ENCODE measurements at places on chromosomes 12 and 14.

DNA sequence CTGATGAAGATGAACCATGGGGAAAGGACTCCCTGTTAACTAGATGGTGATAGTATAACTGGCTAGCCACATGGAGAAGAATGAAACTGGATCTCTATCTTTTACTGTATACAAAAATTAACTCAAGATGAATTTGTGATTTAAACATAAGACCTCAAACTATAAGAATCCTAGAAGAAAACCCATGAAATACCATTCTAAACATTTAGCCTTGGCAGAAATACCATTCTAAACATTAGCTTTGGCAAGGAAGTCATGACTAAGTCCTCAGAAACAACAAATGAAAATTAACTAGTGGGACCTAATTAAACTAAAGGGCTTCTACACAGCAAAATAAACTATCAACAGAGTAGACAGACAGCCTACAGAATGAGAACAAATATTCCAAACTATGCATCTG, 28.4 kb upstream of the NOVA1 start:
- no peak for DNase-seq

GRCh38 chr12:64611341-64612284, 1.3 kb downstream of the RASSF3 start:
- DNase-seq: no peak

- DNase-seq: no peak
Measured at GRCh38 chr12:93759512-93760081, 82.4 kb downstream of the CRADD start.

- no peak for DNase-seq
Measured at GRCh38 chr12:51811203-51812202, 37.0 kb downstream of the FIGNL2 start.

DNA sequence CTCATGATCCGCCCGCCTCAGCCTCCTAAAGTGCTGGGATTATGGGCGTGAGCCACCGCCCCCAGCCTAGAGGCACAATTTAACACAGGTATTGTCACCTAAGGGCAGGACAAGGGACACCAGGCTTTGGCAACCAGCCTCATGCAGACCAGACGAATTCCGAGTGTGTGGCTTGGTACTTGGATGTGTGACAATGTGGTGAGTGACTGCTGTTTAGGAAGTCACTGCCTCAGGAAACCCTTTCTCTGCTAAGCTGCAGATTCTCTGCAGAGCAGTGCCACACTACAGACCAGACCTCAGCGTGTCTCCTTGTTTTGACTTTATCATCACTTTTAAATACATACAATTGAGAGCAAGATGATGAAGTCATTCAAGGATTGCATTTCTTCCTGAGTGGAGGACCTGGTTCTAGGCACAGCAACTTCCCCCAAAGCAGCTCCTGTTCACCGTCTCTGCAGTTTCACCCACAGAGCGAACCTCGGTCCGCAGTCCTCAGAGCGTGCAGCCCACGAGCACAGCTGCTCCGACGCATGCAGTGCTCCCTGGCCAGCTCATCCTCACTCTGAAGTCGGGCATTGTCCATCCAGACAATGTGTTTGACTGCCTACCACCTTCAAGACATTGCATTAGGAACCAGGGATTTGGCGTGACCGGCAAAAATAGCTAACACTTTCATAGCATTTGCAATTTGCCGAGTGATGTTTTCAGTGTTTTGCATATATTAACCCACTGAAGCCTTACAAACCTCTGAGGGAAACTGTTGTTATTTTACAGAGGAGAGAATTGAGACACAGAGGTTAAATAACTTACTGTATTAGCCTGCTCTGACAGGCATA, 235.2 kb downstream of the CHST11 start:
- no peak for DNase-seq

DNA sequence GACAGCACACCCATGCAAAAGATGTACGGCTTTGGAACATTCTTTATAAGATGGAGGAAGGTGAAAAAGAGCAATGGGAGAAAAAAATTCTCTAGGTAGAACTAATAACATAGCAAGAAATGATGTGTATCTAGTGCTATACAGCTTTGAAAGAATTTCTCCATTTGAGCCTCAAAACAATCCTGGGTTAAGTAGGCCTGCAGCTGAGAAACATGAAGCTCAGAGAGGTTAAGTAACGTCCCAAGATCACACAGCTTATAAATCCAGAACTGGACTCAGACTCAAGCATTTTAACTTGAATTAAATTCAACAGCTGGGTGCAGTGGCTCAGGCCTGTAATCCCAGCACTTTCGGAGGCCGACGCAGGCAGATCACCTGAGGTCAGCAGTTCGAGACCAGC, 32.9 kb downstream of the TTC7B start:
- no peak for DNase-seq

- DNase-seq: no peak
Measured at GRCh38 chr12:50390316-50390741, 6.1 kb downstream of the FAM186A start.

GRCh38 chr14:78524766-78525165, 354.6 kb downstream of the NRXN3 start:
- peak; percentile 97 for DNase-seq

DNA sequence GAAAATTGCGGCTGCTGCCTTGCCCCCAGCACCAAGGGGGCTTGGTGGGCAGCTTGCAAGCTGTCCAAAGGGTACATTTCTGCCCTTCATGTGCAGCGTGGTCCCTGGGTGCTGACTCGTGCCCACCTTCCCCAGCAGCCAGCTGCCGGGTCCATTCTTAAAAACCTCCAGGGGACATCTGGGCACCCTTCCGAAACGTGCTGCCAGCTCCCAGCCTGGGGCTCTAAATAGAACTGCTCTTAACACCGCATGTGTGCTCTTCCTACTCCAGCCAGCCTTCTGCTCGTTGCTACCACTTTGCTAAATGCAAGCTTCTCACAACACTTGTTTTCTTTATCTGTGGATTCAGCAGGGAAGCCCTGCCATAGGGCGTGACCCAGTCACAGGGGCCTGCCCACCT, 66.0 kb downstream of the RIMBP2 start:
- DNase-seq: no peak

DNA sequence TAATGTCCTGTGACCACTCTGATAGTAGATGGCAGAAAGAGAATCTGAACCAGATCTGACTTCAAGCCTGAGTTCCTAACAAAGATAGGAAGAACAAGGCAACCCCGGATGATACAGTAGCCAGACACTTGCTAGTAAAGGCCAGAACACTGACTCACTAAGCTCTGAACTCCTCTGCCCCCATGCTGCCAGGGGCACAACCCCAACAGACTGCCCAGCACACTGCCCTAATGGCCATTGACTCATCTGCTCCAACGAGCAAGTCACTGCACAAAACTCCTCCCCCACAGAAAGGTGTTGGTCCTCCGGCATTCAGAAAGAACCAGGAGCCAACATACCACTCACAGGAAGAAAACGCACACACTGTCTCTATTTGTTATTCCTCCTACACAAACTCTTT, 179.6 kb upstream of the NUDT4 start:
- DNase-seq: no peak

GRCh38 chr12:121801595-121802484, 2.0 kb upstream of the SETD1B start:
- no peak for DNase-seq

GRCh38 chr12:53065975-53066931, 12.9 kb downstream of the SPRYD3 start:
- DNase-seq: no peak

- DNase-seq: no peak
Measured at GRCh38 chr12:84919271-84919670, 6.7 kb upstream of the SLC6A15 start.

DNA sequence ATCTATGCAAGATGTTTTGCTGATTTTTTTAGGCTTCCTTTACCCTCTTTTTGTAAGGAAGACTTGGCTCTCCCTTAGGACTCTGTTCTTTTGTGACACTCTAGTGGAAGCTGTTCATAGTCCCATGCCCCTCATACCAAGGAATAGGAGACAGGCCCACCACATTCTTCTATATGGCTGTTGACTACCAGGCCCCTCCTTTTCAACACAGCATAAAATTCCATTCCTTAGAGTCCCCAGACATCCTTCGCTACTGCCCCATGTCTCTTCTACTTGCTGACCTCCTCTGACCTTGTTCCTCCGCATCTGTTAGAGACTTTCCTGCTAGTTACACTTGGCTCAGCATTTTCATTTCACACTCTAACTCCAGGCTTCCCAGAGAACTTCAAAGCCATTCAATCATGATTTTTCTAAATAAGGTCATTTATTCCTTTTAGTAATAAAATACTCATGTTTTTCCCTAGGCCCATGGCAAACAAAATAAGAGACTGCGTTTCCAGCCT, 9.7 kb downstream of the PIK3C2G start:
- DNase-seq: no peak

- no peak for DNase-seq
Measured at GRCh38 chr12:116325336-116325664, 47.8 kb upstream of the MED13L start.

- no peak for DNase-seq
Measured at GRCh38 chr12:6092784-6093722, 31.4 kb downstream of the VWF start.

GRCh38 chr14:103627073-103628025, 1.7 kb upstream of the KLC1 start:
- DNase-seq: no peak

- DNase-seq: no peak
Measured at GRCh38 chr14:69999261-69999674, 120.1 kb downstream of the SMOC1 start.

DNA sequence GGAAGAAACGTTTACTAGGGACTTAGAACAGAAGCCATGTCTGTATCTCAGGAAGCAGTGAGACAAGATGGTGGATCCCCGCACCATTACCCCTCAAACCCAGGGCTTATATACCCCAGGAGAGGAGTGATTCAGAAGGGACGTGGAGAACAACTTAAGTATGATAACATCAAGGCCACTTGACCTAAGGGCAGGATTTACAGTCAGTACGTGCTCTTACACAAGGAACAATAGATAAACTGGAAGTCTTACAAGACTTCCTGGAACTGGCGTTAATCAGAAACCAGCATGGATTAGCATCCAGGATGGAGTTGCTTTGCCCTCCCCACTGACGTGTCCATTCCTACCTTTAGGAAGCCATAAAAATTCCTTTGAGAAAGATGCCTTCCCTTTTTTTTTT, 8.6 kb upstream of the ETFBKMT start:
- no peak for DNase-seq

DNA sequence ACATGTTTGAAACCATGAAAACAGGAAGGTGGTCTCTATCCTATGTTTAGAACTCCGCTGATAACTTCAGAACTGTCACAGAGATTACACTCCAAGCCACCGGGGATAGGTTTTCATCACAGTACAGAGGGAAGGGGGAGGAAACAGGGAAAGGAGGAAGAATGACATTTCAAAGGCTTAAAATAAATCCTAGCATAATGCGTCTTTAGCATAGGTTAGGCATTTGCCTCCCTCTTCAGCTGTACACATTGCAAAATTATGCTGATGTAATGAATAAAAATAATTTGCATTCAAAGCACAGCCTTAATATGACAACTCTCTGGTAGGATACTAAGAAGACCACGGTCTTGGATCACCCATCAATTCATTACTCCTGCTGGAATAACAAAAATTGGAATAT, 54.3 kb upstream of the PYGL start:
- no peak for DNase-seq

DNA sequence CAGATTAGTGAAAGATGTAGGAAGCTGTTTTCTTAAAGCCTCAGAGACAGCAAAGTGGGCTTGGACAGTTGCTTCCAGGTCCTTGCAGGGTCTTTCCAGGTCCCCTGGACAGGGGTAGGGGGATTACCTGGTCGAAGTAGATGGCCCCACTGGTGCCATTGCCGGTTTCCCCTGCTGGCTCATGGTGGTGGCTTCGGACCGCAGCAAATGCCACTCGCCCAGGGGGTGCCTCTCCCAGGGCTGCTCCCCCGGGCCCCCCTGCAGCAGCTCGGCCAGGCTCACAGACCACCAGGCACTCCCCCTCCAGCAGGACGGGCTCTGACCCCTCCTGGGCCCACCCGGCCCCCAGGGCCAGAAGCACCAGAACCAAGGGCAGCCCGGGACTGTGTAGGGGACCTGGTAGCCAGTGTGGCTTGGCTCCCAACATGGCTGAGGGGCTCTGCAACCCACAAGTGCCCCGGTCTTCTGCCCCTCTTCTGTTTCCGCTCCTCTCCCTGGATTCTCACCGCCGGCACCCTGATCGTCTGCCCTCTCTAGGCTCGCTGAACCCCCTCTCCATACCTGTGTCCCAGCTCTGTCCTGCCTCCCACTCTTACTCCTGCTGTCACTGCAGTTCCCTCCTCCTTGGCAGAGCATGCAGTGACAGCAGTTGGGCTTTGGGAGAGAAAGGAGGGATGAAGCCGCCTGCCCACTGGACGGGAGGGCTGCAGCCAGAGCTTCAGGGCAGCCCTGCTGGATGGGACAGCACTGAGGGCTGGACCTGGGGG, 657 bp downstream of the CBLN3 start:
- DNase-seq: no peak

- no peak for DNase-seq
Measured at GRCh38 chr12:12278899-12279298, 12.1 kb upstream of the LRP6 start.

- DNase-seq: no peak
Measured at GRCh38 chr12:109421355-109422087, 55.6 kb downstream of the KCTD10 start.

GRCh38 chr14:44505588-44505987, 1.5 kb downstream of the FSCB start:
- DNase-seq: no peak

DNA sequence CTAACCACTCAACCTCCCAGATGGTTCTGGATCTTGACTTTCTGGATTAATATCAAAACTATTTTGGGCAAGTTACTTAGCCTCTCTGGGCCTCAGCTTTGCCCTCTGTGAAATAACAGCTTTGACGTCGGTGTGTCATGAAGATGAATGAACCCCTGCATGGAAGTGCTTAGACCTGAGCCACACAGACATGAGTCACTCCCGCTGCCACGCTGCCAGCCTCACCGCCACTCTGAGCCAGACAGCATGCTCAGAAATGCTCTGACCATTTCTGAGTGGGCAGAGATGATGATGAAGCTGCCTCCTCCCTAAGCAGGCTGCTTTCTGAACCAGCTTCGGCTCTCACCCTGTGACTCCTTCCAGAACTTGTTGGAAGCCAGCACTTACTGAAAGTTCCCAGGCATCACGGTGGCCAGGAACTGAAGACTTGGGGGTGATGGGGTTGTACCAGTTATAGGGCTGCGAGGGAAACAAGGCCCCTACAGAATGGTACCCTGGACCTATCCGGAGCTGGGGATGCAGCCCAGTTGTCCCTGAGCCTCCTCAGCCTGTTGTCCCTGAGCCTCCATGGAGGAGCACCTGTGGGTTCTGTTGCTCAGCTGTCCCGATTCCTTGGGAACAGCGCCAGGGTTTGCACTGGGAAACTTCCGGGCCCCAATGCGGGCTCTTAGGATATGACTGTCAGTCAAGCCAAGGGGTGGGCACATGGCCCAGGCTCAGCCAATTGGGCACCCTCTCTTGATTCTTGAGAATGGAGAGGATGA, 2.0 kb upstream of the CCDC197 start:
- no peak for DNase-seq

GRCh38 chr12:50618864-50619609, 114.3 kb downstream of the DIP2B start:
- no peak for DNase-seq

GRCh38 chr12:51017452-51017851, 8.7 kb downstream of the SLC11A2 start:
- DNase-seq: no peak

GRCh38 chr14:79638672-79639266, 572.5 kb downstream of the DIO2 start:
- no peak for DNase-seq

- no peak for DNase-seq
Measured at GRCh38 chr12:95959107-95959506, 16.0 kb downstream of the AMDHD1 start.

All from NCI-H524 treated with DMSO at 0.1 percent for 48 hours (cell line).